ENCODE measurements at places on chromosomes 3 and 15.

GRCh38 chr3:170201527-170201926, 20.0 kb upstream of the PHC3 start:
- DNase-seq, result no peak

- DNase-seq, result no peak
Observed at GRCh38 chr3:49706456-49707112, 12.9 kb downstream of the AMIGO3 start.

- DNase-seq, result no peak
Observed at GRCh38 chr3:124784686-124785382, 54.6 kb downstream of the UMPS start.

DNA sequence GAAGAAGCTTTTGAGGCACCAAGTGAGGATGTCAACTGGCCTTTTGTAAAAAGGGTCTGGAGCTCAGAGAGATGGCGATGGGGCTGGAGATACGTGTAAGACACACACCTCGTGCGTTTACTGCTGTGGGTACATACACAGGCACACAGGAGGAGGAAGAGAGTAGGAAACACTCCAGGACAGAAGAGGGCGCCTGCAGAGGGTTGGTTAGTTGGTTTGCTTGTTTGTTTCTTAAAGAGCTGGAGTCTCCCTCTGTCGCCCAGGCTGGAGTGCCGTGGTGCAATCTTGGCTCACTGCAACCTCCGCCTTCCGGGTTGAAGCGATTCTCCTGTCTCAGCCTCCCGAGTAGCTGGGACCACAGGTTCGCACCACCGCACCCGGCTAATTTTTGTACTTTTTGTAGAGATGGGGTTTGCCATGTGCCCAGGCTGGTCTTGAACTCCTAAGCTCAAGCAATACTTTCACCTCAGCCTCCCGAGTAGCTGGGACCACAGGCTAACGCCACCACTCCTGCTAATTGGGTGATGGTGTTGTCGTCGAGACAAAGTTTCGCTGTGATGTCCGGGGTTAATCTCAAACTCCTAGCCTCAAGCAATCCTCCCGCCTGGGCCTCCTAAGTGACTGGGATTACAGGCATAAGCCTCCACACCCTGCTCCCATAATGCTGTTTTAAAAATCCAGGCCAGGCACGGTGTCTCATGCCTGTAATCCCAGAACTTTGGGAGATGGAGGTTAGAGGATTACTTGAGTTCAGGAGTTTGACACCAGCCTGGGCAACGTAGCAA, 1.3 kb upstream of the PRR20G start:
- peak; percentile 6 for DNase-seq

DNA sequence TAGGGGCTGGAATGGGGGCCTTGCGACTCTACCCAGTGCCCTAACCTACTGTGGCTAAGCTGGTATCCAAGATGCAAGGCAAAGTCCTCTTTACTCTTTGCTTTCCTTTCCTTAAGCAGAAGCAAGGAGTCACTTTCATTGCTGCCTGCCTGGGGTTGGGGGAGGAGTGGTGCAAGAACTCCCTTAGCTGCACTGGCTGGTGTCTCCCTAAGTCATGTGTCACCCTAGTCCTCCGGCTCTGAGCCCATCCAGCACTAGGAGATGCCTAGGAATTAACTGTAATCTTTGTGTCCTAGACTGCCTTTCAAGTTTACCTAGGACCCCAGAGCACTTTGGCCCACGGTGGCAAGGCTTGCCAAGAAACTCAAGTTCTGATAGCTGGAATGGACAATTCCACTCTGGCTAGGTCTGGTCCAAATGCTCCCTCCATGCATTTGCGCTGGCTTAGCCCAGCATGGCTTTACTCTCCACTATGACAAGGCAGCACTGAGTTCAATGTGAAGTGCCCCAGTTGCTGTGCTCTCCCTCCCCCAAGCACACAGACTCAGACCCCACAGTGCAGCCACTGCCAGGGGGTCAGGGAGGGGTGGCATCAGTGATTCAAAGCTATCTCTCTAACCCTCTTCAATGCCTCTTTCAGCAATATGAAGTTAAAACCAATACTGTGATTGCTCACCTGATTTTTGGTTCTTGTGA, 58.7 kb downstream of the ESYT3 start:
- no peak for DNase-seq

DNA sequence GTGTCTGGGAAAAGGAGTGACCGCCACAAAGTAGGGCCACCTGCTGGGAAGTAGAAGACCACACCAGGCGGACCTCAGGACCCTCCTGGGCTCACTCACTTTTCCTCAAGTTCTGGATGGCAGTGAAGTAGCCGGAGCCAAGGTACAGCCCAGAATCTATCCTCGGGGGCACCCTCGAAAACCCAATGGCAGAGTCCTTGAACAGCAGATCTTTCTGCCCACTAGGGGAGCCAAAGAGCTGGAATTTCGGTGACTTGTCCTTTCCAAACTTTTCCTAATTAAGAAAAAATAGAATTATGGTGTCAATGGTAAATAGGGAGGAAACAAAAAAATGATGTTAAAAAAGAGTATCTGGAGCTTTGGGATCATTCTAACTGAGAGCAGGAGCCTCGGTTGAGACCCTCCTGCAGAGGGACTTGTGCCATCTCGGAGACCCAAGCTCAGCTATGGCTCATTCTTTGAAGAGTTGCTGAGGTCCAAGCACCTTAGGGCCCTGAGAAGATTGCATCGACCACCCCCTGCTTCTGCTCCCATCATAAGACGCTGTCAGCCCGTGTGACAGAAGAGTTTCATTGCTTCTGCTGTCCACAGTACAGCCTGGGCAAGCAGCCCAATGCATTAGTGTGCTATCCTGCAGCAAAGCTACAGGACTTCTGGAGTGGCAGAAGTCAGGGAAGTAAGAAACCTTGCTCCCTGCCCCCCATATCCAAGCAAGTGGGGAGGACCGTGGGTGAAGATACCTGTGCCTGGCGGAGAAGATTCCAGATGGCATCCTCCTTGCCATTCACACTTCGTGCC, 14.8 kb downstream of the LTF start:
- DNase-seq, result no peak

DNA sequence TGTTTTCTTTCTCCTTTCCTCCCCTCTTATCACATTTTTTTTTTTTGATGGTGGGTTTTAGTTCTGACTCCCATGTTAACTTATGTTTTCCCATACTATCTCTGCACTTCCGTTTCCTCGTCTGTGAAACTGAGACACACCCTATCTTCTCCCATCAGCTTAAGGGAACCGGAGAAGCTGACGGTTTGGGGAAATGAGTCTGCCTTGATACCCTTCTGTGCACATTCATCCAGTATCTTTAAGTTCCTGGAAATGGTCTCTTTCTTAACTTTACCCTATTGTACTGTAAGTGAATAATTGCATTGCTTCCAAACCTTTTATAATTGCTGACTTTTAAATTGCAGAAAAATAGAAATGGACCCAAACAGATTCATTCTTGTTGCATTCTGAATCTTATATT, 26.2 kb upstream of the CFAP161 start:
- DNase-seq, result no peak

- no peak for DNase-seq
Observed at GRCh38 chr15:74387621-74388362, 20.3 kb upstream of the CYP11A1 start.

DNA sequence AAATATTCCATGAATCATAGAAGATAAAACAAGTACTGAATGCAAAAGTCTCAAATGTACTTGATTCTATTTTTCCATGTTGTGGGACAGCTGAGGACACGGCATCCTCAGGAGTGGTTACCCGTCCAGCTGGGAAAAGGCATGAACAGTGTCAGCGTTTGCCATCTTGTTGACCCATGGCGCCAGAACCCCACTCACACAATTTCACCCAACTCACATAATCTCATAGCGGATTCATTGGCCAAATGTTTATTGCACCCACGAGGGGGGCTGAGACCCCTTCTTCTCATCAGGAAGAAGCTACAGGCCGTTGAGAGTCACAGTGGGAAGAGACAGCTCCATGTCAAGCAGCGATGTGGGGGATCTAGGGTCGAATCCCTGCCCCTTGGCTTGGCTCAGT, 72.9 kb downstream of the OCA2 start:
- no peak for DNase-seq

DNA sequence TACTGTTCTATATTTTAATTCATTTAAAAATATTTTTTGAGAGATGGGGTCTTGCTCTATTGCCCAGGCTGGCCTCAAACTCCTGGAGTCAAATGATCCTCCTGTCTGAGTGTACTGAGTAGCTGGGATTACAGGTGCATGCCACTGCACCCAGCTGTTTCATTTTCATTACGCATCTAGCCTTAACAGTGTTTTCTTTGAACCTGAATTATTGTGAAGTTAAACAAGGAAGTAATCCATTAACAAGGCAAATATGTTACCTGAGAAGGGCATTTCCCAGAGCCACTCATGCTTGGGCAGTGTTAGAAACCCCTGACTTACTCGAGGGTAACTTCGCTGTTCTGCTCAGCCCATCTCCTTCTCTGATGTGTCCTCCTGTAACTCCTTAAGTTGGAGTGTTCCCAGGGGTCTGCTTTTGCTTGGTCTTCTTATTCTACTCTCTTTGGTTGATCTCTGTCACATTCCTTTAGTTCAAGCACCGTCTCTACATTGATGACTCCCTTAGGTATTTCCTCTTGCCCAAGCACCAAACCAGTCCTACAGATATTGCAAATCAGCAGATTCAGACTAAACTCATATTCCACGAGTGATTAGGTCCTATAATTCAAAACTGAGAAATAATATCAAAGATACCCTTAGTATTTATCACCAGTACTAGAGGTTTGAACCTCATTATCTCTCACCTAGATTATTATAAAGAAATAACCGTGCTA, 107.9 kb downstream of the STAC start:
- DNase-seq, result no peak

DNA sequence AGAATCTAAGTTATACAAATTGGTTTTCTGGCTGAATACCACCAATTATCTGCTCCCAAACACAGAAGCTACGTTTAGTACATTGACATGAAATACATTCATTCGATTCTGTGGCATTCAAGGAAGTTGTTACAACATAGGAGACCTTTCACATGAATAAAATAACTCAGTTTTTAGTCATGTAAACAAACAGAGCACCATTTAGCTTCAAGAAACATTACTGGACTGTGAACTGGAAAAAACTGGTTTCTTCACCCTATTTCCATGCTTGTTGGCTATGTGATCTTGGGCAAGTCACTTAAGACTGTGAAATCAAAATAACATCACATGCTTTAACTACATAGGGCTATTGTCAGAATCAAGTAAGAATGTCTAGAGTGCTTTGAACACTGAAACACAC, 46.2 kb downstream of the NRG4 start:
- DNase-seq, result no peak

- DNase-seq, result no peak
Observed at GRCh38 chr15:40379853-40380252, 2.7 kb upstream of the KNSTRN start.

GRCh38 chr3:13341229-13341905, 78.8 kb downstream of the NUP210 start:
- no peak for DNase-seq

- DNase-seq, result no peak
Observed at GRCh38 chr15:74376226-74376625, 8.8 kb upstream of the CYP11A1 start.

DNA sequence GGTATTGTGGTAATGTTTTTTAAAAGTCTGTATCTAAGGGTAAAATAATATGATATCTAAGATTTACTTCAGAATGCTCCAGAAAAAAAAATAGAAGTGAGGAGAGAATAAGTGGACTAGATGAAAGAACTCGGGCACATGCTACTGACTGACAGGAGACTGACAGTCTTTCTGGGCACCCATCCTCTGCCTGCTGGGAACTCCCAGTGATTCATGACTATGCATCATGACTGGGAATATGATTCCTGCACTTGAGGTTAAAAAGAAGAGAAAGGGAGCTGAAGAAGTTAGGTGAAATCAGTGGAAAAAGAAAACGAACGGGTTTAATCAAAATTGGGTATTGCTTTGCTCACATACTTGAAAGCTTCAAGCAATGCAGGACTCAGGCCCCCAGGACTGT, 35.7 kb upstream of the SPSB4 start:
- no peak for DNase-seq

GRCh38 chr3:179506792-179507191, 55.5 kb upstream of the GNB4 start:
- DNase-seq, result no peak

- no peak for DNase-seq
Observed at GRCh38 chr15:28002867-28003266, 96.2 kb downstream of the OCA2 start.

GRCh38 chr15:36944442-36944841, 155.9 kb downstream of the MEIS2 start:
- no peak for DNase-seq

- DNase-seq, result no peak
Observed at GRCh38 chr3:160771811-160772459, 15.9 kb downstream of the PPM1L start.

GRCh38 chr3:5348229-5348902, 160.9 kb downstream of the EDEM1 start:
- no peak for DNase-seq

GRCh38 chr3:56342475-56342874, 125.8 kb downstream of the ERC2 start:
- DNase-seq, result no peak

- DNase-seq, result peak; percentile 88
Observed at GRCh38 chr3:129058441-129059200, 2.0 kb upstream of the GP9 start.

DNA sequence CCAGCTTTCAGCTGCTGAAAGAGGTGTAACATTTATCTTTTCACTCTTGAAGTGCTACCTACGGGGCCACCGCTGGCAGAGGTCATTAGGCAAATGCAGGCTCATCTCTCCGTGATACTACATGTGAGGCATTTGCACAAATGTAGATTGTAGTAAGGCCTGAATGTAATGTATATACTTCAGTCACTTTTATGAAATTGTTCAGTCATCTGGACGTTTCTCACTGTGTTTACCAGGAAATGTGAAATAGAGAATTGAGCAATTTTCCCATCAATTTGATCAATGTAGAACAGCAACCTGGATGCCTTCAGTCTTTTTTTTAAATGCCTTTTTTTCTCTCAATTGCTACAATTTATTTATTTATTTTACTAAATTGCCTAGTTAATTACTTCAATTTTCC, 368.3 kb upstream of the AZI2 start:
- DNase-seq, result no peak

- DNase-seq, result no peak
Observed at GRCh38 chr3:124941771-124942170, 7.2 kb upstream of the MUC13 start.

DNA sequence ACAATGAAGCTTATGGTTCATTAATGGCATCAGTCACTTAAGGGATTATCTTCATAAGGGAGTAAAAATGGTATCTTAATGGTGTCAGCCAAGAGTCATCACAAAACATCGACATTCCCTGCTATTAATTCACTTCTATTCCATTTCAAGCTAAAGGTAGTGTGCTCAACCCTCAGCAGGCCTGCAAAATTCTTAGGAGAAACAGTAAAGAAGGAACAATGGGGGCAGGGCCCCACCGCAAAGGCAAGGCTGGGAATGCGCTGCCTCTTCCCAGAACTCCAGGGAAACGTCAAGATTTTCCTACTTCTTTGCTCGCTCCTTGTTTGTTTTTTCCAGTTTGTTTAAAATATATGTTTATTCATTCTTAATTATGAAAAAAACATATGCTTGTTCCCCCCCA, 187.3 kb upstream of the TSC22D2 start:
- DNase-seq, result no peak

- no peak for DNase-seq
Observed at GRCh38 chr15:74261685-74262084, 25.6 kb downstream of the CCDC33 start.

Measured in NCI-H2171 treated with DMSO at 0.1 percent for 48 hours (cell line).